ENCODE measurements at places on chromosomes 3 and 15.

DNA sequence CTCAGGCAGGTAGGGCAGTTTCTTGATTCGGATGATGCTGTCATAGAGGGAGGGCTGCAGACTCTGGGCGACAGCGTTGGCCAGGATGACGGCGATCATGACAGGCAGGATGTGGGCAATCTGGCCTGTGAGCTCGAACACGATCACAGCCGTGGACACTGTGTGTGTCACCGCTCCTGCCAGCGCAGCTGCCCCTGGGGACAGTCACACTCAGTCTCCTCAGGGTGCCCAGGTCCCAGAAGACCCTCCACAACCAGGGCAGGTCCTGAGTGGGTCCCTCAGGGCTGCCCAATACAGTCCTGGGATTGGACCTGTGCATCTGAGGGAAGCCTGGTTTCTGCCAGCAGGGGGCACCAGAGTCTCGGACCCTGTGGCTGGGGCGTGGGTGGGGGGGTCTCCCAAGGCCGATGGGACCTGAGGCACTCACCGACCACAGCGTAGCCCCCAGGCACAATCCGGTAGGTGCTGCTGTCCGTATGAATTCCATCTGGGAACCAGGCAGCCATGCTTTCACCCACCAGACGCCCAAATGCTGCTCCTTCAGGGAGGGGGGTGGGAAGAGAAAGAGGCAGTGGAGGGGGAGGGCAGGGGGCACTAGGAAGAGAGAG, 7.2 kb downstream of the CLCN2 start:
- no peak for DNase-seq

DNA sequence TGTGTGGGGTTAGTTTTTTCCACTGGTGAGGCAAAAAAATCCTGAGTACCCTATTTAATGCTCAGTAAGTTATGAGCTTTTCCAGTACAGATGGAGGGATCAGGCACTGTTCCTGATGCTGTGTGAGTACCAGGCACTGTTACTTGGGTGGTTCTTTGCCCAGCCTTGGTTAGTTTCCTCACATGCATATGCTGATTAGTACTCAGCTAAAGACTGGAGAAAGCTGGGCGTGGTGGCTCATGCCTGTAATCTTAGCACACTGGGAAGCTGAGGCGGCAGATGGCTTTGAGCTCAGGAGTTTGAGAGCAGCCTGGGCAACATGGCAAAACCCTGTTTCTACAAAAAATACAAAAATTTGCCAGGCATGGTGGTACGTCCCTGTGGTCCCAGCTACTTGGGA, 210.3 kb upstream of the SGO1 start:
- DNase-seq, result no peak

GRCh38 chr3:195147649-195148080, 123.3 kb downstream of the XXYLT1 start:
- DNase-seq, result no peak

DNA sequence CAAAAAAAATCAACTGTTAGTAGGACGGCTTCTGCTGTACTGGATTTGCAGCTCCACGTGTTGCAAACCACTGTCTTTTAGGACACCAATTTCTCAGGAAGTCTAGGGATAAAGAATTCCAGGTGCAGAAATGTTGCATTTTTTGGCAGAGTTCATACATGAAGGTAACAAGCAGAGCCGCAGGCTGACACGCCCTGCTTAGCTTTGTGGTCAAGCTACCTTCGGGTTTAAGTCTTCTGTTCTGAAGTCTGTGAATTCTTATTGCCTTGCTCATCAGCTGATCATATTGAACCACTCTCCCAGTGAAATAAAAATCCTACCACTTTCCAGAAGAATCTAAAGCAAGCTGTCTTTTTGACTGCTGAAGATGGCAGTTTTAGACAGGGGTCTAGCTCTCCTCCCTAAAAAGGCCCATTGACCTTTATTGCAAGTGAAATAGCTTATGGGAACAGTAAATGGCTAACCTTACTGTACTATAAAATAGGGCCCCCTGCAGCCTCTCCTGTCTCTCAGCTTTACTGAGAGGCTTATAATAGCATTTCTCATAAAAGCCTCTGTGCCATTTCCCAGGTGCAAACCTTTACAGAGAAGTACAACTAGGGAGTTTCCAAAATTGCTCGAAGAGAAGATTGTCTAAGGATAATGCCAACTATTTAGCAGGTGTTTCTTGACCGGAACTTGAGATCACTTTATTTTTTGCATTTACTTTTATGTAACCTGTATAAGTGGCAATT, 262.2 kb upstream of the IL12A start:
- DNase-seq, result peak; percentile 74

DNA sequence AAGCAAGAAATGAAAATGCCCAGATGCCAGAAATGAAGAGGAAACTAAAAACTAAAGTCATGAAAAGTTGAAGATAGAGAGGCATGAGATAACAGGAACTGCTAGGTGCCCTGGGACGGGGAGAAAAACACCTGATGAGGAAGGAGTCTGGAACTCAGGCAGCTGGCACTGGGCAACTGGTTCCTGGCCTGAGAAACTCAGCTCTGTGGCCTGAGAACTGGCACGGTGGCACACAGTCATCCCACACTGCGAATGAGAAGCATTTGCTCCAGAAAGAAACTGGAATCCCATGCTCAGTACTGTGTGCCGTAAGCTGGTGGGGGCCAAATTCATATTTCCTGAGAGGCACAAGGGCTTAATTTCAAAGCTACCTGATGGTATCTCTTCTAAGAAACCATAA, 53.6 kb upstream of the RORA start:
- DNase-seq, result no peak

GRCh38 chr3:148221303-148221702, 476.4 kb upstream of the AGTR1 start:
- DNase-seq, result no peak

GRCh38 chr3:39651993-39652739, 157.2 kb upstream of the MYRIP start:
- no peak for DNase-seq

GRCh38 chr3:74591946-74592345, 22.5 kb downstream of the CNTN3 start:
- DNase-seq, result no peak

DNA sequence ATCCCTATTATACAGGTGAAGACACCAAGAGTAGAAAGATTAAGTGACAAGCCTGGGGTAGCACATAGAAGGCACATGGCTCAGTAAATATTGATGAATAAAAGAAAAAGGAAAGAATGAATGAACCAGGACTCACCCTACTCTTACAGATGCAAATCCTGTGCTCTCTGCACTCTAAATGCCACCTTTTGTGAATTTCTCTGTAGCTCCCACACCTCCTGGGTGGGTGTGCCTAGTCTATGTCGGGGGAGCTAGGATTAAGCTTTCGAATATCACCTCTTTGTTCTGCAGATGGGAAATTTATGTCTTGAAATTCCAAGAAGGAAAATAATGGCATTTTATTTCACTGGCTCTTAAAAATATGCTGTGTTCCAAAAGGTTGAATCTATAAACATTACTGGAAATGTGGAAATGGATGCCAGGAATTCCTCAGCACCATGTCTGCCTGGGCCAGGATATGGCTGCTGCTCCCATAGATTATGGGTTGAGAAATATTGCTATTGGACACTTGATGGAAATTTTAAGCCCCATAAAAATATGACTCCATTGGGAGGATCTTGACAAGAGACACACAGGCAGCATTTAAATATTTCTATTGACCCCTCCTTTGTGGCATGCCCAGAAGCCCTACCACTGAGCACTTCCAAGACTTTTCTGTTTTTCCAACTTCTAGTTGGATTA, 43.3 kb downstream of the CCNB2 start:
- DNase-seq, result peak; percentile 35

GRCh38 chr3:109091846-109092245, 26.1 kb downstream of the MORC1 start:
- no peak for DNase-seq

GRCh38 chr15:57534281-57534680, 57.4 kb upstream of the MYZAP start:
- DNase-seq, result no peak

DNA sequence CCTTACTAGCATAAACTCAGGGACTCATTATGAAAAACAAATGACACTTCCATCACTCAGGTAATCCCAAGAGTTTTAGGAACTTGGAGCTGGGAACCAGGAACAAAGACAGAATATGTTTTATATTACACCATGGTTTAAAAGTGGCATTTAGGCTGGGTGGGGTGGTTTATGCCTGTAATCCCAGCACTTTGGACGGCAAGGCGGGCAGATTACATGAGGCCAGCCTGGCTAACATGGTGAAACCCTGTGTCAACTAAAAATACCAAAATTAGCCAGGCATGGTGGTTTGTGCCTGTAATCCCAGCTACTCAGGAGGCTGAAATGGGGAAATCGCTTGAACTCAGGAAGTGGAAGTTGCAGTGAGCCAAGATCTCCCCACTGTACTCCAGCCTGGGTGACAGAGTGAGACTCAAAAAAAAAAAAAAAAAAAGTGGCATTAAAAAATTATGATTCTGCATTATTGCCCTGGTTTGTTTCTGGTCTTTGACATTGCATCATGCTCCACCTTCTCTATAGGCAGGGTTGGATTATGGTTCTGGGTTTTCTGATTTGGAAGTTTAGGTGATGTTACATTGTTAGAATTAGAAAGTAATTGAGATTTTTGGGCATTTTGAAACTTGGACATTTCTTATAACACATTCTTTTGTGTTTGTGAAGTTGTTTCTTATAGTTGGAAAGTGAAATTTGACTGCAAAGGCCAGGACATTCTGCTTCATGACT, 19.0 kb downstream of the SQOR start:
- DNase-seq, result no peak

DNA sequence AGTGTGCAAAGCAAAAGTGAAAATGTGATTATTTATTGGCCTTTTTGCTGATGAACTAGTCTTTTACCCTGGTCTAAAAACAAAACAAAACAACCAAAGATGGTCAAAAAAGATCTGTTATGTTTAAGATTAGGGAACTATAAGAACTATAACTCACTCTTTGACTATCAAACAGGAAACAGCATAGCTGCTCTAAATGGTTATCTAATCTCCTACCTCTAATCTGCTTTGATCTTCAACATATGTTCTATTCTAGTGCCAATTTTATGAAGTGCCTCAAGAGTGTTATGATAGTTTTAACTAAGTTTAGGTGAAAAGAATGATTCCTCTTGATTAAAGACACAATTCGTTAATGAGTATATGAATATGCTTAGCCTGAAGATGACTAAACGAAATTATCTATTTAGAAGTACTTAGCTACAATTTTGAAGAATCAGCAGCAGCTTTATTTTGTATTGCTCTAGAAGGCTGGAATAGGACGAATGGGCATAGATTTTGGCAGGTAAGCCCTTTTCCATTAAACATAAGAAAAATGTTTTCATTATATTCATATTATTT, 46.0 kb downstream of the SETD2 start:
- no peak for DNase-seq

DNA sequence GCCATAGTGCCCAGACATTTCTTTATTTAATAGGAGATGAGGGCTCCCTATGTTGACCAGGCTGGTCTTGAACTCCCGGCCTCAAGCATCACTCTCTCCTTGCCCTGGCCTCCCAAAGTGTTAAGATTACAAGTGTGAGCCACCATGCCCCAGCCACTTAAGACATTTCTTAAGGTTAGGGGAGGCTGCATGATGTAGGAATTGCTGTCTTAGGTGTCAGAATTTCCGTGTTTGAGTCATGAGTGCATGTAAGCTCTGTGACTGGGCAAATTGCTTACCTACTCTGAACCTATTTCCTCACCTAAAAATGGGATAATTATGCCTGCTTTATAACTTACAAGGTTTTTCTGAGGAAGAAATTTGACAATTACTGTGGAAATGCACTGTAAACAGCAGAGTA, 34.2 kb upstream of the SIAH2 start:
- DNase-seq, result no peak

- no peak for DNase-seq
Observed at GRCh38 chr3:138449490-138449889, 15.1 kb downstream of the ESYT3 start.

- no peak for DNase-seq
Observed at GRCh38 chr15:70447521-70447920, 315.8 kb downstream of the UACA start.

GRCh38 chr3:15612001-15612400, 10.5 kb downstream of the BTD start:
- no peak for DNase-seq

Data from astrocyte (in vitro differentiated cells and primary cell).